ENCODE measurements at places on chromosomes 1 and 21.

DNA sequence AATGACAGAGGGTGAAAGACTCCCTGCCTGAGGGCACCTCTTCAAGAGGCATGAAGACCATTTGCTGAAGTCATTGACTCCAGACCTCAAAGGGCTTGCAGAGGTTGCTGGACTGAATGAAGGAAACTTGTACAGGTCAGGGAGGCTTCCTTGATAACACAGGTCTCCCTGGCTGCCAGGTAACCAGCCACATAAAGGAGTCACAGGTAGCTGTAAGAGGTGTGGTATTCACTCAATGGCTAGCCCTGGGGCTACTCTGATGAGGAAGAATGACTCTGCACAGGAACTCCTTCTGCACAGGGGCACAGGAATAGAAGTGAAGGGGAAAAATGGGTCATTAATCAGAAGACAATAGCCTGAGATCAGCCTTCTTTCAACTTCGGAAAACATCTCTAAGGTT is 187.5 kb downstream of the LMX1A start:
- no peak for DNase-seq

DNA sequence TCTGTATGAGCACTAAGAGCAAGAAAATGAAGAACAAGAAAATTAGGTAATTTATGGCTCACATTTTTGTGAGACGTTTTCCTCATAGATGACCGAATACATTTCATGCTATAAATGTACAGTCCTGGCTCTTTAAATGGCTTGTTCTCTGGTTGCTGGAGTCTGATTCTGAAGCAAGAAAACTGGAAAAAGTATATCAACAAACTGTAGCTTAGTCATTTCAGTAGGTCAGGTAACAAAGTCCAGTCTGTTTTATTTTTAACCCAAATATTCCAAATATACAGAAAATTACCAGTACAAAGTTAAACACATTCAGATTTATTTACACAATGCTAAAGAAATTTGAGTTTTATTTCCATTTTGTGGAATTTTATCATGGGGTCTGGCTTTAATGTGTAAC is 2.5 kb upstream of the MYBPHL start:
- no peak for DNase-seq

DNA sequence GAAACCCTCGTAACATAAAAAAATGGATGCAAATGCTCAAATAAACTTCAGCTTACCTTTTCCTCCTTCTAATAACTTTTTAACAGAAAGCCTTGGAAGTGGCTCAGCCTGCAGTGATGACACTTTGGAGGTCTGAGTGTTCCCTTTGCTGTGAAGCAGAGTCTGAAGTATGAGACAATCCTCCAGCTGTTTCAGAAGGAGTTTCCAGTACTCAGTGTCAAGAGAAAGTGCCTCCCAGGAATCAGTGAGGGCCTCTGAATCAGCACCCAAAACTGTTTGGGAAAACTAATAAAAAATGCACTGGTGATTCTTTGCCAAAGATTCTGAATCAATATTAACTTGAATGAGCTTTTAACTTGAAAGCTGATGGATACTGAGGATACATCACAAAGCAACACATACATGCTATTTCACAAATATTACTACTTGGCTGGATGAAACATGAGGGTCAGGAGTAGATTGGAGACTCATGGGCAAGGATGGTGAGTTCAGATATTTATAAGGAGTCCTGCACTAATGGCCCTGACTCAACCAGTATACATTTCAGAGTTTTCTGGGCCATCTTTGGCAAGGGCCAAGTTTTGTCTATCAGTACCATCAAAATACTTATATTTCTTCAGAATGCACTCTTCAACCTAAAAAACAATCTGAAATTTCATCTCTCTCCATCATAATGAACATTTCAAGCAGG is 77.0 kb downstream of the IARS2 start:
- DNase-seq: no peak

- DNase-seq: no peak
These were observed 25.5 kb upstream of the CCSAP start for GRCh38 chr1:229368347-229368746.

- DNase-seq: no peak
These were observed 11.8 kb upstream of the PGD start for GRCh38 chr1:10386761-10387676.

DNA sequence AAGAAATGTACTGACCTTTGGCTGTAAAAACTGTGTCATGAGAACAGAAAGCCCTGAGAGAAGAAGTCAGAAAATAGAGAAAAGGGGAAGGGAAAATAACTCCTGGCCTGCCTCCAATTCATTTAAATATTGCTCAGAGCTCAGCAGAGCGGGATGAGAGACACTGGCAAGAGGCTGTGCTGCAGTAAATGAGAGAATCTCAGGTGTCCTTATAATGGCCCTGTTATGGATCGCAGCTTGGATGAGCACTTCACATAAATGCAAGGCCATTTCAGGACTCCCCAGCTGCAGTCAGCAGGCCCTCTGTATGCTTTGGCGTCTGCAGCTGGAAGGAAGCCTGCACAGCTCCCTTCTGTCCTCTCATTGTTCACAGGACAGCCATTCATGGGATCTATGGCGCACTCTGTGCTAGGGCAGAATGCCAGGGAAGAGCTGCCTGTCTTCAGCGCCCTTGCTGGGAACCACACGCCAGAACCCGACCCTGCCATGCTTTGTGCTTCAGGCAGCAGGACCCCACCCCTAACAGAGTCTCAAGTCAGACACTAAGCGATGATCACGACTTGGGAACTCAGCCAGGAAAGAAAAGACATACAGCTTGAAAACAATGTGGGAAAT is 20.7 kb upstream of the ABCB10 start:
- DNase-seq: no peak

GRCh38 chr1:84350550-84350949 is 47.7 kb upstream of the DNASE2B start:
- no peak for DNase-seq

GRCh38 chr1:31273619-31274018 is 23.0 kb downstream of the SNRNP40 start:
- no peak for DNase-seq

DNA sequence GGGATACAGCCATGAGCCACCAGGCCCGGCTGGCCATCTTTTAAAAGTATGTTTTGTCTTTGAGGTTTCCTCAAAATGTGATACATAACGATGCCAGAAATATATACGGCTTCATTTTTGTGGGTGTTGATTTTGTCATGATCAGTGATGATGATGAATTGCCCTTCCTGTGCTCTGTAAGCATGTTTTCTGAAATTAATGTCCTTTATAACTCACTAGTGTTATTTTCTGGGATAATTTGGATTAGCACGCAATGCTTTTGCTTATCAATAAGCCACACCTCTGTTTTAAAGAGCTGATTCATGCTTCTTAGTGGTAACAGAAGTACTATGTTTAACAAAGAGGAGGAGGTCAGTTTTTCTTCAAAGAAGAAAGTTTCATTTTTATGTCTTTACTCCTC is 25.6 kb downstream of the PHACTR4 start:
- no peak for DNase-seq

- DNase-seq: no peak
These were observed 9.9 kb downstream of the LMO4 start for GRCh38 chr1:87338566-87338965.

DNA sequence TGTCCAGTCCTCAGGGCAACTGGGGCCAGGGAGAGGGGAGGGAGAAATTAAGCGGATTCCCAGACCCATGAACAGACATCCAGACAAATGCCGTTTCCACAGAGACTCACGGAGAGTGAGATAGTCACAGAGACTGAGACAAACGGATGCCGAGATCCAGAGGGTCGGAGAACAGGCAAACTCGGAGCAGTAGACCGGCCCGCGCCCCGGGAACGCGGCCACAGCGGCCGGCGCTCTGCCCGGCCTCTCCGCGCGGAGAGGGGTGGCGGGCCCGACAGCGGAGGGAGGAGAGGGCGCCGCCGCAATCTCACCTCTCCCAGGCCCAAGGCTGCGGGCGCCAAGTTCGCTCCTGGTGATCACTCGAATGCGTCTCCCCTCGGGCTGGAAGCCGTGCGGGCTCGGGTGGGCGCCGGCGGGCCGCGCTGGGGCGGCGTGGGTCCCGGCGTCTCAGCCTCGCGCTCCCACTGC is 831 bp upstream of the FOXD2 start:
- no peak for DNase-seq

DNA sequence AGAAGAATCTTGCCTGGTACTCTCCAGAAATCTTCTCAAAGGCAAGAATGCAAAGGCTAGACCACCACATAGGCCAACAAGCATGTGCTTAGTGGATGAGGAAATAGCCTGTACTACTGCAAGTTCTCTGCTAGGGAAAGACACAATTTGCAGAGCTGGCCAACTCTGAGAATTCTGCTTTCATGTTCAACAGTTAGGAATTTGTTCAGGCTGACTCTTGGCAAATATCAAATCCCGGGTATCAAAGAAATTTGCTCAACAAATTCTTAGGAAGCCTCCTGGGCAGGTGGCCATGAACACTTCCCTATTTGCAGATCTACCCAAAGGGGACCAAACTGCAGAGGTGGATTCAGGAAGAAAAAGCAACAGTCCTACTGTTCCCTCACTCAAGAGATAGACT is 15.0 kb upstream of the H3-3A start:
- no peak for DNase-seq

DNA sequence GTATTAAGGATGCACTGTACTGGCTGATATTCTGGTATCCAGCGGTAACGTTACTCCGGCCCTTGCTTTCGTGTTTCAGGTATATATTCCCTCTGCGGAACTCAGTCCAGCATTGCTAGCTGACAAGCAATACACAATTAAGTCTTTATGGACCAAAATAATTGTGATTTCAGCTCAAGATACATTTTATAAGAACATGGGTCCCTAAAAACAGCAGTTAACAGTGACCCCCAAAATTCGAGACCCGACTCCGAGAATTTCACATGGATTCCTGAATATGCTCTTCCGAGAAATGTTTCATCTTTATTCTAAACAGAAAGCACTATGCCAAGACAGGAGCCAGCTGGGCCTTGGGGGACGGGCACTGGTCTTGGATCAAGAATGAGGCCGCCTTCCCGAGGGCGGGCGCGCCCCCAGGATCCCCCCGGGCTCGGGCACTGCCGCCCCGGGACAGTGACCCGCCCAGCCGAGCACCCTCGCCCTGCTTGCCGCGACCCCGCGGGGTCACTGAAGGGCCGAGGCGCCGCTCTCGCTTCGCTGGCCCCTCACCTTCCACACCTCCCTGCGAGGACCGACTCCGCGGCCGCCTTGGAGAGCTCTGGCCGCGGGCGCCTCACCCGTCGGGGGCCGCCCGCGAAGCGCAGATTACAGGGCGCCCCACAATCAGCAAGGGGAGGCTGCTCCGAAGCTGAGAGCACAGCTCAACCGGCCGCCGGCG is 610 bp downstream of the SCYL3 start:
- peak; percentile 71 for DNase-seq

DNA sequence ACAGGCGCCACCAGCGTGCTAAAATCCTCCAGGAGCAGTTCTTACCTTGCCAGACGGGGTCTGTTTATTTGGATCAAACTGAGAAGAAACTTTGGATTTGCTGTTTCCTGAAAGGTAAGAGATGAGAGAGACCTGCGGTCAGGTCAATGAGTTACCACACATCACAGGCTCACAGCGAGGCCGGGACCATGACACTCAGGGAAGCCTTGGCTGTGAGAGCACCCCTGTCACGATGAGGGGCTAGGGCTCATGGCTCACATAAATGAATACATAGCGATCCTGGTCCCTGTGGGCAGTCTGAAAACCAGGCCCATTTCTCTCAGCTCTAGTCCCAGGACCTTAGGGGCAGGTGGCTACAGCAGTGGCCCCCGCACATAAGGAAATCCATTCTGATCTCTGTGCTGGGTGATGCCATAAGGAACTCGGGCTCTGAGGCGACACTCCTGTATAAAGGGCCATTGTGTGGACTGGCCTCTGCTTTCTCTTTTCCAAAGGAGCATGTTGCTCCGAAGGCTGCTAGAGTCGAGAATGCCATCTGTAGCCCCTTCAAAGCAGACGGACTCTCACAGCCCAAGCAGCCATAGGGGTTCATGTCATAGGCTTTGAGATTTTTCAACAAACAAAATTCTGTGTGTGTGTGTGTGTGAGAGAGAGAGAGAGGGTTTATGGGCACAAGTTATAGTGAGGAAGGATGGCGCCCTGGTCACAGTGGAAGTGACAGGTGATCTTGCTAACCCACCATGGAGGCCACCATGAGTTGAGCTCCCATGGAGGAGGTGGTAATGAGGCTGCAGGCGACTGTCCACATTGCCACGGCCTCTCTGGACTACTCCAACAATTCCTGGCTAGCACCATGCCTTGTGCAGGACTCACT is 9.0 kb upstream of the SRM start:
- DNase-seq: no peak

DNA sequence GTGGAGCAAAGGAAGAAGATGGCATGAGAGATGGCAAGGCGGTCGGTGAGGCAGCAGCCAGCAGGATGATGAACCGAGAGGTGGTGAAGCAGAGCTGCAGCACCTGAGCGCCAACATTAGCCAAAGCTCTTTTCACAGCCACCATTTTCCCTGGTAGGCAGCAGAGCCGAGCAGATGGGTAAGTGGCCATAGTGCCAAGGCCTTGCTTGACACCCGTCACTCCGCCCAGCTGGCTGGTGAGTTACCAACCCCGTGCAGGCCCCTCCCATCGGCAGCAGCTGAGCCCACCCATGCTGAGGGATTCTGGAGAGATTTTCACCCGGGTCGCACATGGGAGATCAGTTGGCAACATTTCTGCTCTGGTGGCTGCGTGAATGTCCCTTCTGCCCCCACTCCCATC is 647.7 kb downstream of the PTPRU start:
- no peak for DNase-seq

DNA sequence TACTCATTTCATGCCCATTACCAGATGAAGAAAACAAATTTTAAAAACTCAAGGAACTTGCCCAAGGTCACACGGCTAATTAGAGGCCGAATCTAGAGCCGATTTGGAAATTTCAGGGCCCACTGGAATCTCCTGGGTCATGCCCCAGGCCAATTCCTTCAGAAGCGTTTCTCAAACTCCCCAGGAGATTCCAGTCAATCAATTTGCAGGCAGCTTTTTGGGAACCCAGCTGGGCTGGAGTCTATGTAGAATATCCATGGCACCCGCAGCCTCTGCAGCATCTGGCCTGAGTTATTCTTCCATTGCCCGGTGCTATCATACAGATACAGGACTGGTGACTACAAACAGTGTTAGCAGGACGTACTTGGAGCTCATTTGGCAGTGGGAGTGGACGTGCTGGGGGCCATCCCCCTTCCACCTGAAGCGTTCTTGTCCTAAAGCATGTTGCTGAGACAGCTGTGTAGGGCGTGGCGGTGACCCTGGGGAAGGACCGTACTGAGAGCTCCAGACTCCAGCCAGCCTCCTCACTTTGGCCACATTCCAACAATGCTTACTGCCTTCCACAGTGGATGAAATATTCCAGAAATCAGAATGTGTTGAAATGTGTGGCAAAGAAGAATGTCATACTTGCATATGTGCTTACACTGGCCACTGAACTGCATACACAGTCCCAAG is 38.3 kb downstream of the ABCG1 start:
- DNase-seq: no peak

DNA sequence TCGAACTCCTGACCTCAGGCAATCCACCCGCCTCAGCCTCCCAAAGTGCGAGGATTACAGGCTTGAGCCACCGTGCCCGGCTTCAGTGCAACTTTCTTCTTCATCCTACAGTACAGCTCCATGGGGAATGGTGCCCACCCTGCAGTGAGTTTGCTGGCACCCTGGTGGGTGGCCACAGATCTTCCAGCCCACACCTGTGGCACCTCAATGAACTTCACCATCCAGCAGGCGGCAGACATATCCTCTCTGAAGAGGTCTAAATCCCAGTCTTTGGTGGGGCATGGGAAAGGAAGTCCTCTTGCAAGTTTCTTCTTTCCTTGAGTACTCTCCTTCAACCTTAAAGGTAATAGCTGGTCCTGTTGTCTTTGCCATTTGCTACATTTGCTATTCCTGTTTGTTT is 18.1 kb upstream of the ZBTB8A start:
- DNase-seq: no peak
